Brain pericyte (primary cell): ENCODE measurements at places on chromosomes 5 and 9.

- no peak for DNase-seq
Measured at GRCh38 chr9:4333231-4333740, 33.4 kb upstream of the GLIS3 start.

GRCh38 chr9:8534828-8535227 lies 735.2 kb upstream of the DMAC1 start:
- no peak for DNase-seq

GRCh38 chr5:159601216-159601615 lies 270.9 kb upstream of the IL12B start:
- no peak for DNase-seq

GRCh38 chr9:96565671-96566497 lies 53.8 kb downstream of the CDC14B start:
- DNase-seq, result no peak

DNA sequence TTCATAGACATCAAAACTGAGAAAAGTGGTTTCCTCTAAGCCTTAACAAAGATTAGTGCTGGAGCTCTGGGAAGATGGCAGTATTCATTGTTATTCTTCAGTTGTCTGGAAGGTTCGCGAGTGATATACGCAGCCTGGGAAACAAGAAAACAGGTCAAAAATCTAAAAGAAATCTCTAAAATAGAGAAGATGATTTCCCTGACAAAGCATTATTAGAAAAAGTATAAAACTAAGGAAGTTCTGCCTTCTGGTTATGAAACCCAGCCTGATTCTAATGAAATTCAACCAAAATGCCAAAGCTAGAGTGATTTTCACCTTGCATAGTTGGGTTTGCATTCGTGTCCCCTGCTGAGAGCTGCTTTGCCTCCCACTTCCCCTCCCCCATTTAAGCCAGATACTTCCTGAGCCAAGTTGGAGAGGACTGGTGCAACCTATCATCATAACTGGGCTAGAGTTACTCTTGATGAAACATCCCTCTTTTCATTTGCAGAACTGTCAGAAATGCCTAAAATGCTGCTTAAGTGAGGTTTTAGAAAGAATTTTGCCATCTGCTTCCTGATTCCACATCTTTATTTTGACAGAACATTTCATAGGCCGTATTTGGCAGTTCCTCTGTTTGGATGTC lies 48.4 kb downstream of the NDFIP1 start:
- DNase-seq, result no peak

- DNase-seq, result no peak
Measured at GRCh38 chr9:121360601-121361374, 9.3 kb downstream of the STOM start.

- DNase-seq, result no peak
Measured at GRCh38 chr9:9124616-9125015, 1325.0 kb upstream of the DMAC1 start.

GRCh38 chr9:129250786-129251185 lies 72.7 kb upstream of the IER5L start:
- DNase-seq, result no peak

DNA sequence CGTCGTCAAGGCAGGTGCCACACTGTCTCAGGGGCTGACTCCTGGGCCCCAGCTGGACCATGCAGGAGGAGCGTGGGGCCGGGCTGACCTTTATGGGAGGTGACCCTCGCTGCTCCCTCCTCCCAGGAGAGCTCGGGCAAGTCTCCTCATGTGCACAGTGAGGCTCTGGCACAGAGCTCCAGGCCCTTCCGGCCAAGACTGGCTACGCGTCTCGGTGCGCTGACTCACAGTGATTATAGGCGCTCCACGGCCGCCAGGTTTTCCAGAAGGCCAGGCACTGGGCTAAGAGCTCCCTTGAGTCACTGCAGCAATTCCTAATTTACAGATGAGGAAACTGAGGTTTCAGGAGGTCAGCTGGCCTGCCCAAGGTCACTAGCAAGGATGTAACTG lies 47.4 kb downstream of the VAV2 start:
- no peak for DNase-seq

DNA sequence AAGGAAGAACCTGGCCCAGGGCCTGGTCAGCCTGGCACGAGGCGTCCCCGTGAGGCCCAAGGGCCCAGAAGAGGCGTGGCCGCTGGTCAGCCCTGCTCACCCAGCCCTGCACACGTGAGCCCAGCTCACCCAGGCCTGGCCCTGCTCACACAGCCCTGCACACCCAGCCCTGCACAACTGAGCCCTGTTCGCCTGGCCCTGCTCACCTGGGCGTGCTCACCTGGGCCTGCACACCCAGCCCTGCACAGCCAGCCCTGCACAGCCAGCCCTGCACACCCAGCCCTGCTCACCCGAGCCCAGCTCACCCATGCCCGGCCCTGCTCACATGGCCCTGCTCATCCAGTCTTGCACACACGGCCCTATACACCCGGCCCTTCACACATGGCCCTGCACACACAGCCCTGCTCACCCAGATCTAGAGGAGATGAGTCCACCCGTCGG lies 2.1 kb downstream of the ZDHHC11 start:
- DNase-seq, result no peak
